Suprapubic skin (tissue), 4 donors: ENCODE measurements at places on chromosomes 1 and 21. TPM values are rescaled to one million over a fixed set of nuclear protein-coding genes. Genes with fewer than 3 reads are reported as not detected.

- DNase-seq: no peak
Measured at GRCh38 chr21:29942034-29942433, 2.2 kb upstream of the GRIK1 start.

GRCh38 chr21:39681257-39681656 lies 63.7 kb upstream of the IGSF5 start:
- DNase-seq: no peak

DNA sequence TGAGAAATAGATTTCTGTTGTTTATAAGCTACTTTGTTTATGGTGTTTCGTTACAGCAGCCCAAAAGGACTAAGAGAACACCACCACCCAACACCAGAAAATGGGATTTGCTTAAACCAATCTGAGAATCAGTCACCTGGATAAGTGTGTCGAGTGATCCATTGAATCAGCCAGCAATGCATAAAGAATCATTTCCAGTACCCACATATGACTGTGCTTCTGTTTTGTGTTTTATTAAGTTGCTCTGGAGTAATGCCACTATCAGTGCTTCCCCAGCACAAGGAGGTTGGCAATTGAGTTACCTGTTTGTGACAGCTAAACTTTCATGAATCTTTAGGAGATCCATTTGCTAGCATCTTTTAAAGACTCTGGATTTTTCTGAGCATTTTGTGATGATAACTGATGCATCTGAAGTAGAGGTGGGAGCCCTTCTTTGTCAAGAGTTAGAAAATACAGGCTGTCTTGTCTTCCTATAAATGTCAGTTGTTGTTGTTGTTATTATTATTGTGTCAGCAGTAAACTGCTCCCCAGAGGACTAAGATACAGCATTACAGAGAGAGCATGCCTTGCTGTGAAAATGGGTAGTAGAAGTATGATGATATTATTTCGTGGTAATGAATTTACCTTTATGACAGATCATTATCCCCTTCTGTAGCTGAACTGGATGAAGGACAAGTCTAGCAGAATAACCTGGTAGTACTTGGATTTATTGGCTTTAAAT lies 225.2 kb downstream of the NFIA start:
- no peak for DNase-seq

- DNase-seq: no peak
Measured at GRCh38 chr1:3586986-3587759, 24.1 kb downstream of the MEGF6 start.

- DNase-seq: no peak
Measured at GRCh38 chr21:20999659-21000058, 1.4 kb downstream of the NCAM2 start.

The ORC1 gene
- total RNA-seq: 2.9 TPM

The FOXE3 gene
- total RNA-seq: not detected

The TMEM51 gene
- 12.2 TPM for total RNA-seq

The ANP32E gene
- total RNA-seq: 7.5 TPM

The PLA2G2A gene
- total RNA-seq: 69.0 TPM

The CASQ2 gene
- total RNA-seq: 3.6 TPM

The LRRIQ3 gene
- total RNA-seq: 0.59 TPM

The KCNE2 gene
- not detected for total RNA-seq

The PTPN22 gene
- total RNA-seq: 0.76 TPM
